ENCODE measurements at places on chromosomes 12 and 14. TPM values are rescaled to one million over a fixed set of nuclear protein-coding genes. Genes with fewer than 3 reads are reported as not detected.

GRCh38 chr14:104652386-104652785 lies 37.0 kb upstream of the INF2 start:
- no peak for DNase-seq

DNA sequence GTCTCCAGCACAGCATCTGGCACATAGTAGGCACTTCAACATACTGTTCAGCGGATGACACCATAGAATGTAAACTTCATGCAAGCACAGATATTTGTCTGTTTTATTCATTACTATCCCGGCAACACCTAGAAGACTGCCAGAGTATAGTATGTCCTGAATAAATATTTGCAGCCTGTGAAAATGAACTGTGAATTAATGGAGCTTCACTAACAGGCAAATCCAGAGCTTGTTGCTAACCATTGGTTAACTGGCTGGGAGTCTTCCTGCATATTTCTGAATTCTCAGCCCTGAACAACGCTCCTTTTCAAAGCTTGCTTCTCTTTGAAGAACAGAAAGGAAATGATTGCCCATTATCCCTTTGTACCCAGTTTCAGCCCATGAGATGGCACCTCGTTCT lies 243.3 kb upstream of the CRY1 start:
- DNase-seq: no peak

DNA sequence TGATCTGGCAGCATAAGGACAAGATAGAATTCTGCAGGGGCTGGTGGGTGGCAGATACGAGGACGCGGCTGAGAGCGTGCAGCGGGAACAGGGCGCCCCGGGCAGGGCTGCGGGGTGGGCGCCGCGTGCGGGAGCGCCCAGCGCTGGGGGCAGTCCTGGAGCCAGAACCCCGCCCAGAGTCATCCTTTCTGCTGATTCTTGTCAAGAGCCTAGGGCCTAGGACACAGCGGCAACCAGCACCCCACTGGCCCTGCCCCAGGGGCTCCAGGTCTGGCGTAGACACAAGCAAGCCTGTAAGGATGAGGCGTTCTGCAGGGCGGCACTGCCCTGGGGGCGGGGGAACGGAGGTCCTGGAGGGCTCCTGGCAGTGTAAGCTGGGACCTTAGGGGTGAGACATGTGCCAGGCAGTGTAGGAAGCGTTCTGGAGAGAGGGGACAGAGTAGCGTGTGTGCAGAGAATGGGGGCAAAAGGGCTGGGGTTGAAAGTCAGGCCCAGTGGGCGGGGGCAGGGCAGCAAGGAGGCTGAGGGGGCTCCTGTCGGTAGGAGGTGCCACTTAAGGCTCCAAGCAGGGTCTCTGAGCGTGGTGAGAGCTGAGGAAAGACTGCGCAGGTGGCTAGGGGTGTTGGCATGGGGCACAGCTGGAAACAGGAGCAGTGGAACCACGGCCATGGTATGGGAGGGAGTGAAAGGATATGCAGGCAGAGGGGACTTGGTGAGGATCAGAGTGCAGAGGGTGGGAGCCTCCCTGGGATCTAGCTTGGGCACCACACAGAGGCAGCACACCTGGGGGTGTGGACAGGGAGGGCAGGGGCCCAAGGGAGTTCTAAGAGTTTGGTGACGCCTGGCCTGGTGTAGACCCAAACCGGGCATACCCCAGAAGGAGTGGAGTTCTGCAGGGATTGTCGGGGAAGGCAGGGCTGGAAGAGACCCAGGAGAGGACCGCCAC lies 845 bp upstream of the AHNAK2 start:
- DNase-seq: no peak

The TMEM121 gene
- total RNA-seq: 1.3 TPM

GRCh38 chr12:62697893-62698292 lies 231.3 kb downstream of the MON2 start:
- no peak for DNase-seq

DNA sequence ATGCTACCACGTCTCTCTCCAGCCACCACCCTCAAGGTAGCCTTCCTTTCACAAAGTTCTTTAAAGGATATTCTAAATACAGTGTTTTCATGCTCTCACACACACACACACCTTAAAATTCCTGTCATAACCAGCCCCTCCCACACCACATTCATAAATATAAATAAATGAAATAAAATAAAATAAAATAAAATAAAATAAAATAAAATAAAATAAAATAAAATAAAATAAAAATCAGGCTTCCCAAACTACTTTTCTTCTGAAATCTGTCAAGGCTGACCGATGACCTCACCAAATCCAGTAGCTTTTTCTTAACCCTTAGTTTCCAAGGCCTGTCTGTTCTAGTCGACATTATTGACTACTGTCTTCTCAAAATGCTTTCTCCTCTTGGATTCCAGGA lies 378.4 kb downstream of the SEC23A start:
- no peak for DNase-seq

The WASHC3 gene
- 82.1 TPM for total RNA-seq

The LRTM2 gene
- not detected for total RNA-seq

DNA sequence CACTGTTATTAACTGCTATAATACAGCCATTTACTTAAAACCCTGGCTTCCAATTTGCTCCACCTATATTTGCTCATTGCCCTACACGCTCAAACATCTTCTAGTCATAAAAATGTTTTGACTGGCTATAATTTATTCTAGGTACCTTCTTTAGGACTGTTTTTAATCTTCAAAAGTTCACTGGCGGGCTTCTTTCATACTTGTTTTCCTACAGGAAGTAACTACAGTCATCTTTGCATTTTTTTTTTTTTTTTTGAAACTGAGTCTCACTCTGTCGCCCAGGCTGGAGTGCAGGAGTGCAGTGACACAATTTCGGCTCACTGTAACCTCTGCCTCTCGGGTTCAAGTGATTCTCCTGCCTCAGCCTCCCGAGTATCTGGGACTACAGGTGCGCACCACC lies 32.5 kb downstream of the MPHOSPH9 start:
- DNase-seq: no peak

DNA sequence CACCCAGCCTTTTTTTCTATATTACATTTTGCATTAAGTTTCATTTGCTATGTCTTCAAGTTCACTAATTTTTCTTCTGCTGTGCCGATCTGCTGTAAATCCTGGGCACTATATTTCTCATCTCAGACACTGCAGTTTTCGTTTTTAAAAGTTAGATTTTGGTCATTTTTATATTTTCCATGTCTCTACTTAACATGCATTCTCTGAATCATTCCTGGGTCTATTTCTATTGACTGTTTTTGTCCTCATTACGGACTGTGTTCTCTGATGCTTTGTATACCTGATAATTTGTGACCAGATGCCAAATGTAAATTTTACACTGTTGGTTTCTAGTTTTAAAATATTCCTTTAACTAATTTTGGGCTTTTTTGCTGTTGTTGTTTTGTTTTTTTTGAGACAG lies 64.5 kb downstream of the R3HDM2 start:
- DNase-seq: no peak

The TRPV4 gene
- total RNA-seq: 0.90 TPM

GRCh38 chr14:71932229-71932981 lies at the start of gene RGS6:
RGS6 (plus strand) TSS chr14:71932429.
- no peak for DNase-seq

GRCh38 chr14:81449114-81449513 lies 49.0 kb upstream of the STON2 start:
- no peak for DNase-seq

The RASSF9 gene
- 10.4 TPM for total RNA-seq

DNA sequence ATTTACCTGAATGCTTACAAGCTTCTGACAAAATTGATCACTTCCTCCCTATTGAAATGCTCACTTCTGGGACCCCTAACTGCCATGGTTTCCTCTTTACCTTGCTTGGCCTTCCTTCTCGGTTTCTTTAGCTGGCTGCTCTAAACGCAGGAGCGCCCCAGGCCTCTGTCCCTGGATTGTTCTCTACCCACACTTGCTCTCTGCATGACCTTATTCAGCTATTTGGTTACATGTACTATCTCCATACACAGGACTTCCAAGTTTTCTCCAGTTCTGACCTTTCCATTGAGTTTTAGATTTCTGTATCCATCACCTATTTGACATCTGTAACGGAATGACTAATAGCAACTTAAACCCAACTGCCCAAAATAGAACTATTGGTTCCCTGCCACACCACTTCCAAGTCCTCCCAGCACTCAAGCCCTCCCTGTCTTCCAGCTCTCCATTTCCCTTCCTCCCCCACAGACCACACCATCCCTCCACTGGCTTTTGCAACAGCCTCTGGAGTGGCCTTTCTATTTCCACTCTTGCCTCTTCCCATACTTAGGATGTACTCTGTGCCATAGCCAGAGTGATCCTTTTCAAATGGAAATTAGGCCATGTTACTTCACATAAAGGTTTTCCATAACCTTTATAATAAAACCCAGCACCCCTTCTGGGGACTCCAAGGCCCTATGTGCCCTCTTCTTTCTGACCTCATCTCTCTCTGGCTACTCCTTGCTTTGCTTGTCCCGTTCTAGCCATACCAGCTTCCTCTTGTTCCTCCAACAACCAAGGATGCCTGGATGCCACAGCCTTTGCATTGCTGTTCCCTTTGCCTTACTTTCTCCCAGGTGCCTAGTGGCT lies 202.2 kb downstream of the AEBP2 start:
- DNase-seq: no peak

- DNase-seq: no peak
These were observed 2.9 kb downstream of the SMARCD1 start for GRCh38 chr12:50087995-50088394.

- DNase-seq: no peak
These were observed 32.7 kb upstream of the SNX6 start for GRCh38 chr14:34662561-34663088.

GRCh38 chr12:91056488-91056887 lies 1.3 kb downstream of the KERA start:
- no peak for DNase-seq

GRCh38 chr14:23202001-23202400 lies 18.5 kb upstream of the SLC7A8 start:
- no peak for DNase-seq

- DNase-seq: no peak
These were observed 13.8 kb upstream of the SLC38A2 start for GRCh38 chr12:46386360-46386867.

- DNase-seq: no peak
These were observed 782 bp upstream of the PIWIL1 start for GRCh38 chr12:130336723-130337487.

DNA sequence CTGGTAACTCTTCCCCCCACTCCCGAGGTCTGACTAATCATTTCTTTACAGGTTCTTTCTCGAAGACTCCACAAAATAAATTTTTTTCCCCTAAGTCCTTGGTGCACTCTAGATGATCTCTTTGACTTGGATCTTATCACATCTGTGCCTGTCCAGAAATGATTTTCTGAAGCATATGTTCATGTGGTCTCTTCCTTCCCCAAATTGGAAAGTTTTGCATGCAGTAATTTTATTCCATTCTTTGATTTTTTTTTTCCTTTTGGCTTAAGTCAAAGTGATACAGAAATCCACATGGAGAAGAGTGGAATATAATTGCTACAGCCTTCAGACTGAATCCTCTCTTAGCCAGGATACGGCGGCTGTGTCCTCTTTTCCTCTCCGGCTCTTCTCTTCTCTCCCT lies 213.3 kb downstream of the BMP4 start:
- no peak for DNase-seq

- no peak for DNase-seq
These were observed 559.9 kb downstream of the TRHDE start for GRCh38 chr12:72832024-72832423.

DNA sequence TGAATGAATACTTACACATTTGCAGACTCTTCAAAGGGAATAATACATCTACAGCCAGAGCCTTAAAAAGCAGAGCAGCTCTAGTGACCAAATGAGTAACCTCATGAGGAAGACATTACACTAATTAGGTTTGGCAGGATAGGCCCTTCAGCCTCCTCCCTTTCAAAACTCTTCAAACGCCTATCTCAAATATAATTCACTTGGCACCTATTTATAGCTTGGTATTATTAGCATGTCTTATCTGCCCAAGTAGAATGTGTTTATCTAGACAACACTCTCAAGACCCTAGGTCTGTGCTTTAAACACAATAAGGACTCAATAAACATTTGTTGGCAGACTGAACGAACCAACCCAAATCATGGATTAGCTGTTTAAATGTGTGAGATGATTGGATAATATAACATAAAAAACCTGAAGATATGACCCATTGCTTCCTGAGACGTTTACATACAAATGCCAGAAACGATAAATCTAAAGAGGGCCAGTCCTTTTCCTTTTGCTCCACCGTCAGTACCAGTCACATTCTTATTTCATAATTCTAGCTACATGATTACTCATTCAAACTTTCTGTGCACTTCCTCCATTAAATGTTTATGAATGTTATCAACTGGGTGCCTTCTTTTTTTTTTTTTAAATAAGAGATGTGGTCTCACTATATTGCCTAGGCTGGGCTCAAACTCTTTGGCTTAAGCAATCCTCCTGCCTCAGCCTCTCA lies 123.3 kb downstream of the CEP83 start:
- no peak for DNase-seq

DNA sequence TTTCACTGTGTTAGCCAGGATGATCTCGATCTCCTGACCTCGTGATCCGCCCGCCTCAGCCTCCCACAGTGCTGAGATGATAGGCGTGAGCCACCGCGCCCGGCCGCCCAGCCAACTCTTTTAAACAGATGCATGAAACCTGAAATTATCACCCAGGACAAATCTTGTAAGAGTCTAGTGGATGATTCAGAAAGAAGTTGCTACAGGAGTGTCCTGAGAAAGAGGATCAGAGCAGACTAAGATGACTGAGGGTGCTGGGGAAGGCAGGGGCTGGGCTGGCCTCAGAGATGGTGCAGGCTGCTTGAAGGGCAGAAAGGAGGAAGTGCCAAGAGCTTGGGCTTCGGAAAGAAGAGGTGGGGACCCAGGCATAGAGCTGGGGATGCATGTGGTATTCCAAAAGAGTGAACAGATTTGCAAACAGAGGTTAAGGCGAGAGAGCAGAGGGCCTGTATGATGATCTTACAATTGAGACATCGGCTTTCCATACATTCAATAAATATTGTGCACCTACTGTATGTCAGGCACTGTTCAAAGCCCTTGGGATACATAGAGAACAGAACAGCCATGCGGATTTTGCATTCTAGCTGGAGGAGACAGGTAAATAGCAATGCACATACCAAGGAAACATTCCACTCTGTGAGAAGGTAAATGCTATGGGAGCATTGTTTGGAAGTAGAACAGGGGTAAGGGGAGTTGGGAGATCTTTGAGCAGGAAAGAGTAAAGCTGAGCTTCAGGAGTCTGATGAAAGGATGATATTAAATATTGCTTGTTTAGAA lies 7.4 kb upstream of the CD9 start:
- no peak for DNase-seq

The CLEC14A gene
- total RNA-seq: 27.5 TPM

The RFC5 gene
- 23.3 TPM for total RNA-seq

The MGST1 gene
- total RNA-seq: 20.4 TPM

GRCh38 chr14:72894623-72895378 lies 900 bp upstream of the DPF3 start:
- DNase-seq: no peak

DNA sequence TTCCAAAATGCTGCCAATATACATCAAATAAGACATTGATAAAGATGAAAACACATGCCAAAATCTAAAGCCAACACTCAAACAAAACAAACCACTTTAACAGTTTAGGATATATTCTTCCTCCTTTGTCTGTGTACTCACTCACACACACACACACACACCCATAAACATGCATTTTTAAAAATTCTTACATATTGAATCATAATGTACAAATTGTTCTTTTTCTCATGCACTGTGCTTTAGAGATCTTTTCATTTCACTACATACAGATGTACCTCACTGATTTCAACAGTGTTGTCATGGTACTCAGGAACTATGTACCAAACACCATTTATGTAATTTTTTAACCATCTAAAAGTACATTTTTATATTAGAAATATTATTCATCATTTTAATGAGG lies 9.5 kb upstream of the RERG start:
- DNase-seq: no peak

The EFS gene
- 15.0 TPM for total RNA-seq

The SERPINA12 gene
- total RNA-seq: not detected
